Activated gamma-delta T cell (primary cell): ENCODE measurements at places on chromosomes 16 and 17.

GRCh38 chr17:10733666-10734065 is 3.8 kb upstream of the TMEM220 start:
- no peak for DNase-seq

GRCh38 chr17:42691021-42691545 is 8.8 kb downstream of the CNTNAP1 start:
- DNase-seq: no peak

GRCh38 chr17:17416400-17417360 is 60.1 kb upstream of the MED9 start:
- no peak for DNase-seq

- no peak for DNase-seq
Observed at GRCh38 chr16:49011901-49012300, 269.7 kb downstream of the CBLN1 start.

GRCh38 chr16:71794943-71795342 is 13.7 kb downstream of the AP1G1 start:
- DNase-seq: no peak

GRCh38 chr17:63480826-63481487 is 4.1 kb downstream of the ACE start:
- DNase-seq: no peak

GRCh38 chr16:11734025-11734652 is 8.5 kb downstream of the TXNDC11 start:
- no peak for DNase-seq

DNA sequence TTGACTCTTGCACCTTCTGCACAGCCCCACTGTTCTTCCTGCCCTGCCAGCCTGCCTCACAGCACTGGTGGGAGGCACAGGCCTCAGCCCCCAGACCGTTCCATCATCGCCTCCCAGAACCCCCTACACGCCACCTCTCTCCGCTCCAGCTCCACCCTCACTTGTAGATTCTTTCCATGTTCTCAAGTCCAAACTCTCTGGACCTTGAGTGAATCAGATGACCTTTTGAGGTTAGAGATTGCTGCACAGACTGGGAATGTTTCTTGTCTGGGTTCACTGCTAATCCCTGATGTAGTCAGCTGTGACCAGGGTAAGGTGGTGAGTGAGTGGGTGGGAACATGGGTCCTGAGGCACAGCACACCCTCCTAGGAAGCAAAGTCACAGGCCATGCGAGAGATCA is 272.4 kb downstream of the IRF8 start:
- no peak for DNase-seq

DNA sequence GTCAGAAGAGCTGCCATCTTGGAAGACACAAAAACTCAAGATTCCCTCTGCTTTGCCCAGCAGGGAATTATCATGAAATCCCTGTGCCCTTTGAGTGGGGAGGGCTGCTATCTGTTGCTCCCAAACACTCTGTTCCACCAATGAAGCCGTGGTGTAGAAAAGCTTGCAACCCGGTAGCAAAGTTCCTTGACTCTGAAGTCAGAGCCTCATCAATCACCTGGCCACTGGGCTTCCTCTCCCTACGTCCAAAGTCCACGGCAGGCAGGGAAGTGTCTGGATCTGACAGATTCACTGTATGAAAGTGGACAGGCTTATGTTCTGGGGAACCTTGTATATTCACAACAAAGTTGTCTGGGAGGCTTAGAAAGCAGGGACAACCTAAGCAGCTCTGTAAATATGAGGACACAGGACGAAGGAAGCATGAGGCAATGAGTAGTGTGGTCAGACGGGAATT is 343.3 kb downstream of the SLC39A11 start:
- DNase-seq: no peak

- DNase-seq: no peak
Observed at GRCh38 chr17:27477050-27477888, 21.0 kb downstream of the KSR1 start.

DNA sequence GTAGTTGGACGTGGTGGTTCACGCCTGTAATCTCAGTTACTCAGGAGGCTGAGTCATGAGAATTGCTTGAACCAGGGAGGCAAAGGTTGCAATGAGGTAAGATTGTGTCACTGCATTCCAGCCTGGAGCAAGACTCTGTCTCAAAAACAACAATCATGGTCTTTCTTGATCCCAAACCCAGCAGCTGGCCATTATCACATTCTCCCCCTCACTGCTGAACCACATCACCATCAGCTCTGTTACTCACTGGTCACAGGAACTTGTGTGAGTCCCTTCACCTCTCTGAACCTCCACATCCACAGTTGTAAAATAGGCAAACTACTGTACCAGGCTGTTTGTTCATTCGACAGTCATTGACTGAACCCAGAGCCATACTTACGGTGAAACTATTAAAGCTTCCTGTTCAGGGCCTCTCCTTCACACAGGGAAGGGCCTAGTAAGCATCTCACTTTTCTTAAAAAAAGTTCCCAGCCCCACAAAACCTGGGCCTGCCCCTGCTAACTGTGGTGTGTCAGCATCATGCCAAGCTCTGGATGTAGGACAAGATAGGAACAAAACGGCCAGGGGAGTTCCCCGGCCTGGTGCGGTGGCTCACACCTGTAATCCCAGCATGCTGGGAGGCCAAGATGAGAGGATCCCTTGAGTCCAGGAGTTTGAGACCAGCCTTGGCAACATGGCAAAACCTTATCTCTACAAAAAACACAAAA is 104.7 kb downstream of the COPRS start:
- no peak for DNase-seq

GRCh38 chr16:8070506-8070905 is 519.8 kb downstream of the TMEM114 start:
- no peak for DNase-seq

- DNase-seq: no peak
Observed at GRCh38 chr16:67546091-67546501, 16.2 kb upstream of the CTCF start.

DNA sequence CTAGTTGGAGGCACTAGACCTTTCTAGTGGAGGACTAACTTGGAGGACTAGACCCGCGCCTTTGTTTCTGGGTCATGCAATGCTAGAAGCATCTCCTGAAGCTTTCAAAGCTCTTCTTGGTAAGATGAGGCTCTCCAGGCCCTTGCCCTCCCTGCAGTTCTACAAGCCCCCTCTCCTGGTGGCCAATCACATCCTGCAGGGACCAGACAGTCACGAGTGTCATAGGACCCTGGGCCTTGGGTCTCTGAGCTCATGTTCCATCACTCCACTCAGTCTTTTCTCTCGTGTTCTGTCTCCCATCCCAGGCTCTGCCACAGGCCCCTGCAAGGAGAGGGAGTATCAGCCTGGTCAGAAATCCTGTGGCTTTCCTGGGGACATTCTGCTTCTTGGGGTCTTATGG is 119.6 kb downstream of the CYLD start:
- DNase-seq: no peak

GRCh38 chr17:28908640-28909167 is 5.8 kb upstream of the DHRS13 start:
- no peak for DNase-seq

- no peak for DNase-seq
Observed at GRCh38 chr17:39244016-39244599, 18.4 kb upstream of the STAC2 start.

DNA sequence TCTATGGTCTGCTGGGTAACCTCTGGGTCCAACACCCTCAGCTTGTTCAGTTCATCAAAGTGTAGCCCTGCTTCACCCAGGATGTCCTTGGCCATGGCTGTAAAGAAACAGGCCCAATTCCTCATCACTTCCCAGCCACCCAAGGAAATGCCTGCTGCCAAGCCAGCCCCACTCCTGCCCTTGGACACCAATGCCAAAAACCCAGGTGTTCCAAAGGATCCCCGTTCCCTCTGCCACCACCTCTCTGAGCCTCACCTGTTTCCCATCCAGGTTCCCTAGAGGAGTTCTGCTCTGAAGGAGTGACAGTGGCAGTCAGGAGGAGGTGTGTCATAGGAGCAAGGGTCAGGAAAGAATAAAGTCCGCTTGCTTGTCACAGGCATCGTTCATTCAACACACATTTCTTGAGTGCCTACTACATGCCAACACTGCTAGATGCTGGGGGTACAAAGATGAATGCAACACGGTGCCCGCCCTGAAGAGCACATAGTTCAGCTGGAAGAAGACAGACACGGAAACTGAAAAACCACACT is 3.3 kb downstream of the IFT20 start:
- no peak for DNase-seq

DNA sequence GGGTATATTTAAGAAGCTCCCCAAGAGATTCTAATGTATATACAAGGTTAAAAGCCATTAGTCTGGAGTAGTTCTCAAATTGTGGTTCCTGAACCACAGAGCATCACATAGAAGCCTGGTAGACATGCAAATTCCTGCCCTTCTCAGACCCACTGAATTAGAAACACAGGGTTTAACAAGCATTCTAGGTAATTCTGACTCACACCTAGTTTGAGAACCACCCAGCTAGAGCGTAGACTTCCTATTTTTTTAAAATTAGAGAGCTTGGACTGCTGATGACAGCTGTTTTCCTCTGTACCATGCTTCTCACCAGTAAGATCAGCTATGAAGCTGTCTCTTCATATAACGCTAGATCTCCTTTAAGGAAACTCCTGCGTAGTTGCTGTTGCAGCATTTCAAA is 50.6 kb downstream of the HS3ST3B1 start:
- no peak for DNase-seq

DNA sequence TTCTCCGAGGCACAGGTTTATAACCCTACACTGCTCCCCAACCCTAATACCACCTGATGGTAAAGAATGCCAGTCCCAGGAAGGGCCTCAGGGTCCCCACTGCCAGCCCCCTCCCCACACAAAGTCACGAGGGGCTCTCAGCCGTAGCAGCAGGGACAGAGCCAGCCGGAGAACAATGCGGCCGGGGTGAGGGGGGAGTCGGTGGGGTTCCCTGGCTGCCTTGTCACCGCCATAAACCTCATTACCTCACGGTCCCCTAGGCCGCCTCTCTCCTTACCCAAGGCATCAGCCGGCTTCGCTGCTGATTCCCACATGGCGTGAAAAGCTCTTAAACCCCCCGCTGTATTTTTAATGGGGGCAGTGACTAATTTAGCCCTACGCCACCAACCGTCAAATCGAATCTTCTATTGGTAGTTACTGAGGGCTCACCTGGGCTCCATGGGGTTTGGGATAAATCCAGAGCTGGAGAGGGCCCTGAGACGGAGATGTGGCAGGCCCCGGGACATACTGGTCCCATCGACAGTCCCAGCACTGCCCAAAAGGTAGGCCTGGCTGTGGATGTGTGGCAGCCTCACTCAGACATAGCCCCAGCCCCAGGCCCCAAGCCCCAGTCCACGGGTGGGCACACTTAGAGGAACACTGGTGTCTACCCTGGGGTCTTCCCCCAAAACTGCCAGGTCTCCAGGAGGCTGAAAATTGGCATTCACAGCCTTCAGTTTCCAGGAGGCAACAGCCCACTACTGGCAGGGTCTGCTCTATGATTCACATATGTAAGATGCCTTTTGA is 115.3 kb downstream of the C16orf78 start:
- DNase-seq: no peak

GRCh38 chr16:10536814-10537389 is 43.5 kb downstream of the EMP2 start:
- no peak for DNase-seq

DNA sequence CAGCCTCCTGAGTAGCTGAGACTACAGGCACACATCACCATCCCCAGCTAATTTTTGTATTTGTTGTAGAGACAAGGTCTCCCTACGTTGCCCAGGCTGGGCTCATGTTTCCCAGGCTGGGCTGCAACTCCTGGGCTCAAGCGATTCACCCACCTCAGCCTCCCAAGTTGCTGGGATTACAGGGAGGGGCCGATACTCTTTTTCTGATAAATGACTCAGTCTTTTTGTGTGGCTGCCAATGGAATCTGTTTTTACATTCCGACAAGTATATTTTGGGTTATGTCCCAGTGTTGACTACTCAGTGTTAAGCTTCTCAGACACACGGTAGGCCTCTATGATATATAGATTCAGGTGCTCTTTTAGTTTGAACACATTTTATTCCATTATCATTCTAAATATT is 58.1 kb downstream of the SLFN11 start:
- DNase-seq: no peak

DNA sequence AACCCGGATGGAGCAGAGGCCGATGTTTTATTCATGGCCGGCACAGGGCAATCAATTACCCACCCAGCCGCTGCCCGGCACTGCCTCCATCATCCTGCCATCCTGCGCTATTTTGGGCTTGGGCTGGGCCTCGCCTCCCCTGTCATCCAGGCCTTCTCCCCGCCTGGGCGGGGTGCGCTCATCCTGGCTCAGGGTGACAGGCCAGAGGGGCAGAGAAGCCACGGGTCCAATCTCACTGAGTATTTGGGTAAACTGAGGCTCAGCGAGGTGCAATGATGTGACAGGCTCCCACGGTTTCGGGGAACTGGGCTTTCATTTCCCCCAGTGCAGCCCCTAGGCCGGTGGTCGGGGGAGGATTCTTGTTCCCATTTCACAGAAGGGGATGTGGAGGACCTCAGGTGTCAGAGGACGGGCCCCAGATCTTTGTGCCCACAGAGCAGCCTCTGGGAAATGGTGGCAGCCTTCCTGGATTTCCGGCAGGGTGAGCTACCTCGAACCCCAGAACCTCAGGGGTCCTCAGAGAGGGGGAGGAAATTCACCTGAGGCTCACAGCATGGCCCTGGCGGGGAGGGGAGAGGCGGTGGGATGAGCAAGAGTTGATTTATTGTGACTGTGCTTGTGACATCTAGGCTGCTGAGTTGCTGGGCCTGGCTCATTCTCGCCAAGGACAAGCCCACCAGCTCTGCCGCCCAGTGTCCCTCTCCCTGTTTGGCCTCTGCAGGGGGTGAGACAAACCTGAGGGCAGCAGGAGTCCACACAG is 23.8 kb upstream of the KCNJ12 start:
- DNase-seq: no peak

DNA sequence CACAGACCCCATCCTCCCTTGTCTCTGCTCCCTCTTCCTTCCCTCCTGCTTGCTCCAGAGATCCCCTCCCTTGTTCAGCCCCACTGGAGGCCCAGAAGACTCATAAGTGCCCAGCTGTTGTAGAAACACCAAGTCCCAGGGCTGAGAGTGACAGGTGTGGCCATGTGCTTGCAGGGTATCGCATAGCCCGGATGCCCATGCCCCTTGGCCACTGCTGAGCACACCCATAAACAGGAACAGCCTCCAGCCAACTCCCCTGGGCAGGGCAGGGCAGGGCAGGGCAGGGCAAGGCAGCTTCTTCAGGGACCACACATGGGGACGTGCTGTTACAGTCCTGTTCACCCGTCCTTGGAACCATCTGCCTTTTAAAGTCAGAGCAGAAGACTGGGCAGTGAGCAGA is 2.0 kb downstream of the CACNG1 start:
- DNase-seq: no peak

- no peak for DNase-seq
Observed at GRCh38 chr16:3569851-3570250, 7.4 kb downstream of the NLRC3 start.

GRCh38 chr16:85266857-85267256 is 154.6 kb upstream of the CIBAR2 start:
- DNase-seq: no peak

DNA sequence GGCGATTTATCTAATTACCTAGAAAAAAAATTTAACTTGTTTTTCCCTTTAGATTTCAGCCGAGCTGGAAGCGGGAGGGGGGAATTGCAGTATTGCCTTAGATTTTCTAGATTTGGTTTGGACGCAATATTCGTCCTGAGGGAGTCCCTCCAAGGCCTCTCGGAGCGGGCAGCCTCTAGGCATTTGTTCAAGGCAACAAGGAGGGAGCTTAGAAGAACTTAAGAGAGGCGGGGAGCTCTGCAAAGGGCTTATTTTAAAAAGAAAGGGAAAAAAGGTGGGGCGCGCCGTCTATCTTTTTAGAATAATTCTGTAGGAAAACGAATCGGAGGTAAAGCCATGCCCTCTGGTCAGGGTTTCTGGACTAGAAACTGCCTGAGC is 407 bp upstream of the TMEM94 start:
- no peak for DNase-seq

GRCh38 chr17:77706938-77707337 is 251.6 kb upstream of the TNRC6C start:
- no peak for DNase-seq
